Dorsolateral prefrontal cortex (tissue), 122 donors: ENCODE measurements at places on chromosomes 6 and 20. TPM values are rescaled to one million over a fixed set of nuclear protein-coding genes. Genes with fewer than 3 reads are reported as not detected.

IFT52 gene
- 25.7 TPM for total RNA-seq

TRIM39 gene
- 8.2 TPM for total RNA-seq

- DNase-seq, result no peak
Measured at GRCh38 chr20:11891776-11892545, 25.7 kb upstream of the BTBD3 start.

- no peak for DNase-seq
Measured at GRCh38 chr6:55562318-55562717, 16.7 kb downstream of the HMGCLL1 start.

DNA sequence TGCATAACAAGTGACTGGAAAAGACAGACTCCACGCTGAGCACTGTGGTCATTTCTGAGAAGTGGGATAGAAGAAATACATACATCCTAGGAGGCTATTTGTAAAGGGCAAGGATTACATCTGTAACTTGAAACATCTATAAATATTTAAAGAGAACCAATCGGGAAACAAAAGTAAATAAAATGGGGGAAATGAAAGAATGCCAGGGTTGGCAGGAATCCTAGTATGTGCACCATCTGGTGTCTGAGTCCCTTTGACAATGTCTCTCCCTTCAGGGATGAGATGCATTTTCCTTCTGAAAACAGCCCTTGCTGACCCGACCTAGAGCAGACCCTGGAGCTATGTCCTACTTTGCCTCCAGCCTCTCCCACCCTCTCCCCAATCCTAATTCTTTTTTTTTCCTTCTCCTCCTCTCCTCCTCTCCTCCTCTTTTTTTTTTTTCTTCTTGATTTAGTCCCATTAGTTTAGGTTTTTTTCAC is 53.2 kb downstream of the VSTM2L start:
- no peak for DNase-seq
